ENCODE measurements at places on chromosomes 13 and 19.

GRCh38 chr19:7610491-7611240, 15.0 kb downstream of the CAMSAP3 start:
- DNase-seq: no peak

DNA sequence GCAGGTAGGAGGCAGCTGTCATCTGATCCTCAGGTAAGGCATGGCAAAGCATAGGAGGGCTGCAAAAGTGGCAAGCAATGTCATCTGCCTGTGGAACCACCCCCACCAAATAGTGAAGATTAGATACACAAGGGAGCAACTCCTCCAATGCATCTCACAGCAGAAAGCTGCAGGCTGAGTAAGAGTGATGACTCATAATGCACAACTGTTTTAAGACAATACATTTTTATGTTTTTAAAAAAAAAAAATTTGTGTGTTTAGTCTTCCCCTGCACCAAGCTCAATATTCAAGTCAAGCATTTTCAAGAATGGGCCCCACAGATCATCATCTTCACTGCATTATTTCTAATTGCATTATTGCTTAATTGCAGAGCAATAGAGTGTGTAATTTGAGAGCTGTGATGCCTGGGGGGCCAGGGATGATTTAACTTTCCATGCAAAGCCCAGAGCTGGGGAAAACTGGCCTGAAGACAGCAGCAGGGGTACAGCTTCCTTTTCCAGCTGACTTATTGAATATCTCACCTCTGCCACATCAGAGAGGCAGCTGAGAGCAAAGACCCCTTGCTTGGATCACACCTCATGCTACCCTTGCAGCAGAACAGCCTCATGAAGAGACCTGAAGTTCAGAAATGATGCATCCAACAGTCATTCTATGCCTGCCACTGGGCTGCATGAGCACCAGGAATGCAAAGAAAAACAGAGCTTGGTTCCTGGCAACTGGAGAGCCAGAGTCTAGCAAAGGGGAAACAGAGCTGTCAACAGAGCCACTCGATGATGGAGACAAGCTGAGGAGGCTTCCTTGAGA, 22.7 kb upstream of the POP4 start:
- DNase-seq: no peak

- peak; percentile 68 for DNase-seq
These were observed 11.3 kb upstream of the ZBTB7A start for GRCh38 chr19:4077800-4078684.

DNA sequence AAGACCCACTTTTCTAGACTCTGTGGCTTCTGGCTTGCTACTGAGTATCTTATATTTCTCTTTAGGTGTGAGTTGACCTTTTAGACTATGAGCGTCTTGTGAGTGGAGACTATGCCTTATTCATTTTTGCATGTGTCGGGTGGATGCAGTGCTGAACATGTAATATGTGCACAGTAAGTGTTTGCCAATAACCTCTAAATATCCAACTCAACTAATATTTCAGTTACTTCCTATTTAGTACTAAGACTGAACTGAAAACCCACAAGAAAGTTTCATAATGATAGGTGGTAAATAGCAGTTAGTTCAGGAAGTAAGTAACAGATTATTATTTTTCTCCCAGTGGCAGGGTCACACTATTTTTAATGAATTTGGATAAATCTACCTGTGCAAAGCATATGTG, 269.3 kb downstream of the KCNRG start:
- no peak for DNase-seq

DNA sequence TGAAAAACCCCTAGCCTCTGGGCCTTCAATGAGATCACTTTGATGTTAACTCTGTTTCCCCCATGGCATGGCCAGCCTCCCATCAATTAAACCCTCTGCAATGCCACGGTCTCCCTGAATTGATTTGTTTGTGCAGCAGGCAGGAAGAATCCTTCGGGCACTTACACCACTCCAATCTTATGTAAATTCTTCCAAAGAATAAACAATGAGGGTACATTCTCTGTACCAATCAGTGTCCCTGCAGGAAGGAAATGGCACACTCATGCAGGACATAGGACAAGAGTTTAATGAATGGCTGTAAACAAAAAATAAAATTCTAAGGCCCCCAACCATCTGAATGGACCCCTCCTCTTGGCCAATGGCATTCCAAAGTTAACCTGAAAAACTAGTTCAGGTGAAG, 22.2 kb downstream of the SCGB2B2 start:
- DNase-seq: no peak

DNA sequence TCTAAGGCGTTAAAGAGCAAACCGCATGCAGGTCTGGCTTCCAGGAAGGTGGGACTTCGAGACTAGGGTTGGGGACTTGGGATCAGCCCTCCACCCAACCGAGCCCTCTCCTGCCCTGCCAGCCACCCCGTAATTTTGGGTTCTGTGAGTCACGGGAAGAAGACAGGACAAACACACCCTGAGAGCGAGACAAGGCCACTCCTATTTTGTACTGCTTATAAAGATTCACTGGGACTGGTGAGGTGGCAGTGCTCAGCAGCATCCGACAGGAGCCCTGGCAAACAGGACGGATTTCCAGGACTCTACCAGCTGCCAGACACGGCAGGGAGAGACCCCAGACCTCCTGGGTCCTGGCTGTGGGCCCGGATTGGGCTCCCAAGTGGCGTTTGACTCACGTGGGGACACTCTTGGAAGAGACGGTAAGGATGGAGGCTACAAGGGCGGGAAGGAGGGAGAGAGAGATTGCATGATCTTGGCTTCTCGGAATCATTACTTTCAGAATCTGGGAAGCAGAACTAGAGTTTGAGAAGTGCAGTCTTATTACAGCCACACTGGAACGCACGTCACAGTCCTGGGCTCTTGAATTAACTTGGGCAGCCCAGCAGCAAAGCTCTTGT, at the start of gene C5AR2:
Gene C5AR2 (plus strand): TSS at position 245 of the 617 bp plus-strand sequence. CDS start 8,625 bp downstream, outside the sequence.
- DNase-seq: no peak

GRCh38 chr13:42129033-42129432, 80.6 kb downstream of the DGKH start:
- DNase-seq: no peak

DNA sequence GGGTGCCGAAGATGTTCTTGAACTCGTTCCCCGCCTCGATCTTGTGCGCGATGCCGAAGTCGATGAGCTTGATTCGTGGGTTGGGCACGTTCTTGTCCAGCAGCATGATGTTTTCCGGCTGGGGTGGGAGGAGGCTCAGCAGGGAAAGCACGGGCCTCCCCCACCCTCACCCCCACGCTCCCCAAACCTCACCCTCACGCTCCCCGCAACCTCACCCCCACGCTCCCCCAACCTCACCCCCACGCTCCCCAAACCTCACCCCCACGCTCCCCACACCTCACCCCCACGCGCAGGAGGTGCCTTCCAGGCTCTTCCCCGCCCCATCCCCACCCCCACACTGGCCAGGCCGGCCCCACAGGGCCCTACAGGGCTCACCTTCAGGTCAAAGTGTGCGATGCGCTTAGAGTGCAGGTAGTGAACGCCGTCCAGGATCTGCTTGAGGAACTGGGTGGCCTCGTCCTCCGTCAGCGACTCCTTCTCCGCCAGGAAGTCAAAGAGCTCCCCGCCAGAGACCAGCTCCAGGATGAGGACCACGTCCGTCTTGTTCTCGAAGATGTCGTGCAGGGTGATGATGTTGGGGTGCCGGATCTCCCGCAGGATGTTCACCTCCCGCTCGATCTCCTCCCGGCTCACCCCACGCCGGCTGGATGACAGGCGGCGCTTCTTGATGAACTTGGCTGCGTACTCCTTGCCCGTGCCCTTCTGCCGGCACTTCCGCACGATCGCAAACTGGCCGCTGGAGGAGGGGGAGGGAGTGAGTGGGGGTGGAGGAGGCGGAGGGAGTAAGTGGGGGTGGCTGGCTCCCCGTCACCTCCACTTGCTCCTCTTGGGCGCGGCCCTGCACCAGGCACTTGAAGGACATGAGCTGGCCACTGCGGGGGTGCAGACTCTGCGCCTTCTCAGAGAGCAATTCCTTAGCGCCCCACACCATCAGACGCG, 6.4 kb downstream of the DAPK3 start:
- no peak for DNase-seq

DNA sequence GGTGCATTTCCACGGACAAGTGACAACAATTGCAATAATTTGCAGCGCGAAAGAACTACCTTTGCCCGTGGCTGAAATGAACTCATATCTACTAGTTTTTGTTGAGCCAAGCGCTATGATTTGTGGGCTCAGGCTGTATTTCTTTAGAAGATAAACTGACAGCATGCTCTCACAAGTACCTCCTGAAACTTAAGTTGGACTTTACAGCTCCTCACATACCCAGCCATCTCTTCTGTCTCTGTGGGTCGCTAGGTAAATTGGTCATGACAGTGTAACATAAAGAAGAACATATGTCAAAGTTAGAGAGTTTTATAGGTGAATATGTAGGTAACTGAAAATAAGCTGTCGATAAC, 839 bp downstream of the COG6 start:
- DNase-seq: no peak

- DNase-seq: no peak
These were observed at the start of gene DMRTC2 for GRCh38 chr19:41845001-41845050. TSS of gene DMRTC2 (plus strand) at chr19:41845042. CDS start at chr19:41847429, 2,387 bp downstream.

DNA sequence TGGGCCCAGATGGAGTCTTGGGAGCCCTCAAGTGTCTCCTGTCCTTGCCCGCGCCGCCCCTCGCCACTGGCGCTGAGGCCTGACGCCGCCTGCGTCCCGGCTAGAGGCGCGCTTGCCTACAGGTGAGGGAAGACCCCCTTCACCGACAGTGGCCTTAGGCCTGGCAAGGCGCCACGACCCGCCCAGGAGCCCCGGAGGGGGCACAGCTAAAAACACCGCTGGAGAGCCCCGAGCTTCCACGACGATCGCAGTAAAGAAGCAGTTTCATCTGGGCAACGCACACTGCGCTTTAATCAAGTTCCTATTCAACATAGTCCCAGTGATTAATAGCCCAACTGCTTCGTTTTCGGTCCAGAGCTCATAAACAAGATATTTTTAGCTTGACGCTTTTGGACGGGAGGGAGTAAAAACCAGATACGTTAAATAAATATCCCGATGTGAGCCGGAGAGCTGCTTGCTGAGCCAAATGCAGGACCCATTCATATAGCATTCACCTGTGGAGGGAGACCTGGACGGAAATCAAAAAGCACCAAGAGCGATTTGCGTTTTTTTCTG, 1.5 kb upstream of the CEBPA start:
- DNase-seq: no peak

DNA sequence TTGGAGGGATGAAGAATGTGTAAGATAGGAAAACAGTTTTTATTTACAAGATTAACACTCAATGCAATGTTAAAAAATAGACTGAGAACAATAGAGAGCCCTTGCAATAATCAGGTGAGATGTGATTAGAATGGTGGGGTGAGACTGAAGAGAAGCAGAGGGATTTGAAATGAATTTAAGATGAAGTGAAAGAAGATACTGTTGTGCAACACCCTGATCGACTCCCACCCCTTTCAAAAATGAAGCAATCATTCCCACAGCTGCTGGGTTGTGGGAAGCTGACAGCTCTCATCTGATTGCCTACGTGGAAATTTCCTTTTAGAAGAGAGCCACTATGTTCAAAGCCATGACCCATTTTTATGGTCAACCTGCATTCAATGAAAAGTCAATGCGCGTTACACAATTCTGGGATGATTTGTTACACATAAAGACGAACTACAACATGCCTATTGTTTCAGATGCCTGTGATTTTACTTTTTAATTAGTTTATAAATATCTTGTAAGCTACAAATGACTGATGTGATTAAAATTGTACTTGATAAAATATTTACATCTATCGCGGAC, 1374.8 kb downstream of the PCDH9 start:
- DNase-seq: no peak

GRCh38 chr13:46012404-46012803, 40.1 kb downstream of the ZC3H13 start:
- no peak for DNase-seq

GRCh38 chr13:24008679-24009078, 111.4 kb upstream of the C1QTNF9B start:
- DNase-seq: no peak

GRCh38 chr19:18904334-18905057, 8.5 kb upstream of the CERS1 start:
- no peak for DNase-seq

- peak; percentile 46 for DNase-seq
These were observed 9.9 kb downstream of the RANBP3 start for GRCh38 chr19:5967994-5968430.

- no peak for DNase-seq
These were observed 572.7 kb downstream of the IRS2 start for GRCh38 chr13:109213714-109214113.

DNA sequence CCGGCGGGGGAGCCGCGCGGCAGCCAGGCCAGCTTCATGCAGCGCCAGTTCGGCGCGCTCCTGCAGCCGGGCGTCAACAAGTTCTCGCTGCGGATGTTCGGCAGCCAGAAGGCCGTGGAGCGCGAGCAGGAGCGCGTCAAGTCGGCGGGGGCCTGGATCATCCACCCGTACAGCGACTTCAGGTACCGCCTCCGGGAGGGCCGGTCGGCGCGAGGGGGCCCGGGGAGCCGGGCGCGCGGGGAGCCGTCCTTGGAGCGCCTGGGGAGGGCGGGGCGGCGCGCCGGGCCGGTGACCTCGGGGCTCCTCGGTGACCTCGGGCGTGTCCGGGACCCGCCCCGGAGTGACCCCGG, 690 bp downstream of the HCN2 start:
- DNase-seq: peak; percentile 58

DNA sequence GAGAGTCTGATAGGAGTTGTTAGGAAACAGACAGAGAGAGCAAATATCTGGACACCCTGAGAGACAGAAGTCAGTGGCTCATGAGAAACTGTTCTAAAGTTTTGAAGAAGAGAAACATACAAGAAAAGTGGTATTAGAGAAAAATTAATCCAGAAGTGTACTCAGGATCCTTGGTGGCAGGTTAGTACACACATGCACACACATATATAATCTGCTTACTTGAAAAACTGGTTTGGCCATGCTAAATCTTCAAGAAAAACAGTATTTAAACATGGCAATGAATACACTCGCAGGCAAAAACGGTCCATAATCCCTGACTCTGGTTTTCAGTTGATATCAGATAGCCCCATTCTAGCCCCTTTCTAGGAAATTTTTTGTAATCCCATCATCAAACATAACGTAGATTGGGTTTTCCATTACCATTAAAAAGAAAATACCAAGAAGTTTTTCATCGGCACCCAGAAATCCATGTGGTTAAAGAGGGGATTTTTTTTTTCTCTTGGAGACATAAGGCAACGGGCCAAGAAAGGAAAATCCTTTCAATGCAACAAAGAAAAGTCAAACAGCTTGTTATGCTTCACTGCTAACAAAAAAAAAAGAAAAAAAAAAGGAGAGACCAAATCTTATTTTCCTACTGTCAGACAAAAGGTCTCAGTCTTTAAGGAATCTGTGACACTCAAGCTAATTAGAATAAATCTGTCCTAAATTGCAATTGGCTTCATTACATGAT, 178.0 kb upstream of the MIR17HG start:
- no peak for DNase-seq

All from CD8-positive, alpha-beta T cell (primary cell).